Activated T-helper 1 cell treated with anti-CD3 and anti-CD28 coated beads, Interleukin-12 subunit alpha, Interleukin-12 subunit beta, Interleukin-2, Interleukin-4 antibody, amounts not matched to agents 30 ng/mL and 10 ng/mL and 1 ng/mL, durations not matched to agents 14 hours and 24 hours and 36 hours (primary cell): ENCODE measurements at places on chromosomes 2 and 18. TPM values are rescaled to one million over a fixed set of nuclear protein-coding genes. Genes with fewer than 3 reads are reported as not detected.
A peak's percentile ranks its signal among the peaks of the same experiment; 100 is the strongest.

DNA sequence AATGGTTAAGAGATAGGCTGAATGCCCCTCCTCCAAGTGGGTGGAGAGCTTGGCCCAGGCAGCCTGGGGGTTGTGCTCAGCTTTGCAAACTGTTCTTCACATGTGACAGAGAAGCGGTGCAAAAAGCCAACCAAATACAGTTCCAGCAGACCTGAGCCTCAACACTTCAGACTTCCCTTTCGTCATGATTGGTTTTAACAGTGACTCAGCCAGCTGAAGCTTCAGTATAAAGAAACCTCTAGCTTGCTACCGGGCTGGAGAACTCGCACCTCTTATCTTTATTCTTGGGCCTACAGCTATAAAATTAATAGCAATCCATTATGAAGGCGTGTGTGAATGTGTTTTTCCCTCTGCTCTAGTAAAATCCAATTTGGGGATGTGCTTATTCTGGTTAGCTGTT, 20.0 kb downstream of the SETBP1 start:
- no peak for DNase-seq

Gene DSC2
- total RNA-seq: not detected in 2 replicates

Gene COQ10B
- 26.9 and 28.8 TPM in 2 replicates for total RNA-seq

GRCh38 chr2:226755631-226756030, 44.0 kb downstream of the IRS1 start:
- DNase-seq: no peak

DNA sequence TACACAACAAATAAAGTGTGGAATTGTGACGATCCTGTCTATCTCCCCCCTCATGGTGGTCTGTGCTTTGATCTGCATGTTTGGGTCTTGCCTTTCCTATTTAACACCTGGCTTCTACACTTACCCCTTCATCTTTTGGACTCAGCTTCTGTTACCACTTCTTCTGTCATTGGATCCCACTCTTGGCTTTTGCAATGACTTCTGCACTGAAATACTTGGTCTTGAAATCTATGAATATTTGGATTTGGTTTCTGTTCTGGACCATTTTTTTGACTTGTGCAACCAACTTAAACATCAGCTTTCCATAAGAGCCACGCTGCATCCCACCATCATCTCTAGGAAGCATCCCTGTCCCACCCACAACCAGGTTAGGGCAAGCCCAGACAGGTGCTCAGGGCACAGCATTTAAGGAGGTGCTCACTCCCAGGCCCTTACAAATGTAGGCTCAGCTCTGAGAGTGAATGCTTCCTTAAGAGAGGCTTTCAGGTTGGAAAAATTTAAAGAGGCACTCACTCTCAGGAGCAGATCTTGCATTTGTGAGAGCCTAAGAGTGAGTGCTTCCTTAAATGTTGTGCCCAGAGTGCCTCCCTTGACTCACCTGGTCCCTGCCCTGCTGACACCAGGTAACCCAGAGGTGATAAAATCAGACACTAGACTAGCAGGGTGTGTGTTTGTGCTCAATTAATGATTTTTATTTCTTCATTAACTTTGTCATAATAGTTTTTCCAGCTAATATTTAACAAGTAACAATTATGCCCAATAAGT, 124.5 kb upstream of the SH3BP4 start:
- no peak for DNase-seq

GRCh38 chr2:226531061-226531810, 268.4 kb downstream of the IRS1 start:
- no peak for DNase-seq

Gene UGT1A5
- total RNA-seq: not detected in 2 replicates

DNA sequence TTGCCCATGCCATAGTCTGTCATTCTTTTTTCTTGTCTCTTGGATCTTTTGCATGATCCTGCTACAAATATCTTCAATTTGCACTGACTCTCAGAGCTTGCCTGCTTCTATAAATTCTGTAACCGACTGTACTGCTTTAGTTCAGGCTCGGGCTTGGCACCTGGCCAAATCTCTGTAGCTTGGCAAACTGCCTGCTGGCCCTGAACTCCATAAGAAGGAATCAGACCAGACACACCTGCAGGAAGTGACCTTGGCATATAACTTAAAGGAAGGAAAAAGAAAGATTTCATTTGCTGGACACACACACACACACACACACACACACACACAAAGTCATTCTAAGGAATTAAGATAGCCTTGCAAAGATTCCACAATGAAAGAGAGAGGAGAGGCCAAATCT, 291.2 kb upstream of the DDX18 start:
- no peak for DNase-seq

Gene SIX2
- total RNA-seq: not detected in 2 replicates

- DNase-seq: no peak
Measured at GRCh38 chr2:231111987-231112386, 12.9 kb downstream of the HTR2B start.

DNA sequence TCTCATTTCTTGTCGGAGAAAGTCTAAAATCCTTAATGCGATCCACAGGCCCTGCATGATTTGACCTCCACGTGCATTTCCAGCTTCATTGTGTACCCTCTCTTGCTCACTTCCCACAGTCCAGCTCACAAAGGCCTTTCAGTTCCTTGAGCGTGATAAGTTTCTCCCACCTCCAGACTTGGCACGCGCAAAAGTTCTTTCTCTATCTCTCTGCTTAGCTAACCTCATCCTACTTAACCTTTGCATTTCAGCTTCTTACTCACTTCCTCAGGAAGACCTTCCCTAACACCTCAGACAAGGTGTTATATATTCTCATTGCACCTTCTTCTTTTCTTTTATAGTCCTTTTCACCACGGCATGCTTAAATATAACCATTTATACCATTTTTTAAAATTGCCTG, 124.8 kb upstream of the XPO1 start:
- DNase-seq: no peak

Gene CASP10
- 13.5 and 15.7 TPM in 2 replicates for total RNA-seq

Gene CABLES1
- 3.1 and 3.2 TPM in 2 replicates for total RNA-seq

DNA sequence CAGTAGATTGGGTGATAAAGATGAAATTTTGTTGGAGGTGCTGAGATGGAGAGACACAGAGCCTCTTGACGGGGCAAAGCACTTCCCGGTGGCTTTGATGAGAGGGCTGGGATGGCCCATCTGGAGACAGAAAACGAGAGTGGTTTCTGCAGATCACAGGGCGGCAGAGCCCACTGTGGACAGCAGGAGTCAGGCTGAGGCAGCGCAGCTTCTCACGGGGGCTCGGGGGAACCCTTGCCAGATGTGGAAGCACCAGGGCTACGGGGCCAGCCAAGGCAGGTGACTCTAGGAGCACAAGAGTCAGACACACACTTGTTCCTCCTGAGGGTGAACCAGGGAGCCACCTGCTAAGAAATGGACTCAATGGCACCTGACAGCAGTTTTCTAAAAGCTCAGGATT, 78.5 kb downstream of the TPO start:
- no peak for DNase-seq

GRCh38 chr2:15638720-15639119, 47.1 kb downstream of the DDX1 start:
- DNase-seq: no peak

Gene UGT1A3
- not detected in 2 replicates for total RNA-seq

- DNase-seq: no peak
Measured at GRCh38 chr2:73594251-73594650, 48.0 kb downstream of the NAT8 start.

DNA sequence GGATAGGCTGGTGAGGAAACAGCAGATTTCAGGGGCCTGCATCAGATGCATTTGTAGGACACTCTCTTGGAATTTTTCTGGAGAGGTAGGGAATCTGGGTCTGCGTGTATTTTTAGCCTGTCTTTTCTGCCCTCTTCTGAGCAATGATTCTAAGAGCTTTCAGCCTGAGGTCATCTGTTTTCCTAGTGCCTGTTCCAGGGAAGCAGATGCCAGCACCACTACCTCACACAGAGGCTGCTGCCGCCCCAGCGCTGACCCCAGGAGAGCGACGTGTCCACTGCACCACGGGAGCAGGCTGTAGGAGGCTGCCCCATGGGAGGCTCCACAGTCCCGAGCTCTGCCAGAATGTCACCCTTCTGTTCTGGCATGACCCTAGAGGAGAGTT, 316.5 kb downstream of the CYP26B1 start:
- no peak for DNase-seq

Gene ALK
- total RNA-seq: not detected in 2 replicates

GRCh38 chr2:69583321-69583833, 60.2 kb downstream of the AAK1 start:
- no peak for DNase-seq

GRCh38 chr2:220980966-220981675, 591.0 kb downstream of the EPHA4 start:
- no peak for DNase-seq

Gene CRYGC
- total RNA-seq: not detected in 2 replicates

- DNase-seq: no peak
Measured at GRCh38 chr18:74241426-74241825, 50.3 kb downstream of the CYB5A start.

Gene RNU2-63P
- total RNA-seq: 28.5 and 32.9 TPM in 2 replicates

- no peak for DNase-seq
Measured at GRCh38 chr2:20687260-20687832, 20.4 kb downstream of the GDF7 start.

- peak; percentile 76 for DNase-seq
Measured at GRCh38 chr2:221517696-221518151, 54.4 kb downstream of the EPHA4 start.

Gene PCARE
- not detected in 2 replicates for total RNA-seq

Gene FOXD4L1
- total RNA-seq: 0.32 and 0.39 TPM in 2 replicates

Gene CRYGA
- not detected in 2 replicates for total RNA-seq

Gene ELOA2
- total RNA-seq: not detected in 2 replicates

Gene CD8B
- 0.86 and 1.5 TPM in 2 replicates for total RNA-seq

GRCh38 chr2:227205701-227206100, 41.3 kb downstream of the COL4A3 start:
- no peak for DNase-seq

Gene IL18RAP
- 37.1 and 38.4 TPM in 2 replicates for total RNA-seq

DNA sequence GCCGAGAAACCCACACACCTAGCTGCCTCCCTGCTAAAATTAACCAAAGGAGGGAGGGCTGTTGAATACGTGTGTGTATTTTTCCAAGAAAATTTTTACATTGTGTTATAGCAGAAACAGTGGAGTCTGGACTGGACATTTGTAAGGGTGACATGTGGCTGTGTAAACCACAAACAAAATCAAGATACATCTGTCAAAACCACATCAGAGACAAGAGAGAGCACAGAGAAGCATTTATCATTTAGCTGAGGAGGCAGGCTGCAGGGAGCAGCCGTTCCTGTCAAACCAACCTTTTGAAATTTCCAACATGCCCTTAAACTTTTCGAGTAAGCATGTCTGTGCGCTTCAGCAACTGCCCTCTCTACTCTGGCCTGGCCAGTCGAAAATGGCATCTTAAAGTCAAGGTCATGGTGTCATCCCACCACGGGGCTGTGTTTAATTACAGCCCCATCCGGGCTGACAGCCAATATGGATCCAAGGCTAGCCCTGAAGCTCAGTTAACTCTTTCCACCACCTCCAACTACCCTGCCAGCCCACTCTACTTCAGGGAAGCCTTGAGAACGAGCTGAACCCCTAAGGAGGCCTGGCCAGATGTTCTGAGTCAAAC, 8.4 kb downstream of the BCL11A start:
- DNase-seq: no peak
